ENCODE measurements at places on chromosomes 5 and 9.

- no peak for DNase-seq
These were observed 128.1 kb downstream of the STARD4 start for GRCh38 chr5:111384220-111384619.

DNA sequence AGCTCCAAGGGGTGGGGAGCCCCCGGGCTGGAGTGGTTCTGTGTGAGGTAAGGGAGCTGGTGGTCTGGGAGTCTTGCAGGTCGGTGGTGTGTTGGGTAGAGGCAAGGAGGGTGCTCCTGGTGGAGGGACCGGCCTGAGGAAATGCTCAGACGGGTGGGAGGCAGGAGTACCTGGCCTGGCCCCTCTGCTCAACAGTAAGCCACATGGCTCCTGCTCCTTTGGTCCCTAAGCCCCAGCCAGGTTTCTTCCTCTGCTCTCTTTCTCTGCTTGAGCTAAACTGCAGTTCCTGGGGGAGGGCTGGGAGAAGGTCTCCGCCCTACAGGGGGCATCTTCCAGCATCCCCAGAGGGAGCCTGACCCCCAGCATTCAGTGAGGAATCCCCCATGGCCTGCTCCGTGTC, 17.2 kb downstream of the TSPAN17 start:
- no peak for DNase-seq

GRCh38 chr9:129635099-129636065, 6.6 kb downstream of the ASB6 start:
- no peak for DNase-seq

- no peak for DNase-seq
These were observed 53.3 kb upstream of the LMNB1 start for GRCh38 chr5:126723643-126724042.

- DNase-seq: no peak
These were observed 427.8 kb upstream of the C9orf72 start for GRCh38 chr9:28001096-28001495.
